EH (cell line): ENCODE measurements at places on chromosomes 11 and 22.

GRCh38 chr11:127859941-127860354 is 727.4 kb downstream of the ETS1 start:
- DNase-seq: peak; percentile 21

- DNase-seq: peak; percentile 23
These were observed 14.1 kb downstream of the ANKK1 start for GRCh38 chr11:113401718-113402117.

GRCh38 chr11:106424111-106424510 is 346.6 kb downstream of the AASDHPPT start:
- peak; percentile 79 for DNase-seq

- no peak for DNase-seq
These were observed 5.8 kb downstream of the CCDC81 start for GRCh38 chr11:86380295-86381059.

DNA sequence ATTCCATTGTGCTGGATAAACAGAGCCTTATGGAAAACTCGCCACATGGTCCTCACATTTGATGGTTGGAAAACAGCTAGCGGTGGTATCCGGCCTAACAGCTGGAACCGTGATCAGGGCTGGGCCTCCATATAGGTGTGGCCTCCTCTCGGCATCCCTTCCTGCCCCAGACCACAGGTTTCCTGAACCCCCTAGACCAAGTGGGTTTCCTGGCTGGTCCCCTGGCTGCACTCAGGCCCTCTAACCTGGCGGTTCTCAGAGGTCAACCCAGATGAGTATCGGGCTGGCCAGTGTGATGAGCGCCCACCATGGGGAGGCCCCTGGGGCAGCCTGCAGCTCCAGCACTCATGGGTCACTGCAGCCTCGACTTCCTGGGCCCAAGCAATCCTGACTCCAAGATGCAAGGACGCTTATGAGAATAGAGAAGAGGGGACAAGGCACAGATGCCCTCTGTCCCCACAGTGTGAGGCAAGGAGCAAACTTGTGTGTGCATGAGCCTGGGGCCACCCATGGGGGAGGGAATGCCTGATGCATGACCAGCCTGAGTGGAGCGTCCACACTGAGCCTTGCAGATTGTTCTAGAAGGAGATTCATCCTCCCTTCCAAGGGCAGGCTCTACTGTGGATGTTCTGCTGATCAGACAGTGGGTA is 53.4 kb upstream of the WNT7B start:
- DNase-seq: no peak

- DNase-seq: no peak
These were observed 14.6 kb upstream of the NDUFC2 start for GRCh38 chr11:78094250-78094649.

DNA sequence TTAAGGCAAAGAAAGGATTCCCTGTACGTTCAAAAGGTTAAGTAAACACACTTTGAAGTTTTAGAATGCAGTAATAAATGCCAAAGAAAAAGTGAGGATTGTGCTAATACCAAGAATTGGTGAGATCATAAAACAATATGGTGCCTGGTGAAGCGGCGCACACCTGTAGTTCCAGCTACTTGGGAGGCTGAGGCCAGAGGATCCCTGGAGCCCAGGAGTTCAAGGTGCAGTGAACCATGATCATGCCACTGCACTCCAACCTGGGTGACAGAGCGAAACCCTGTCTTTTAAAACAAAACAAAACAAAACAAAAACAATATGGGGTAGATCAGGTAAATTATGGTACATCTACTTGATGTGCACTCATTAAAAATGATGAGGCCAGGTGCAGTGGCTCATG is 73.4 kb upstream of the APOA1 start:
- no peak for DNase-seq

DNA sequence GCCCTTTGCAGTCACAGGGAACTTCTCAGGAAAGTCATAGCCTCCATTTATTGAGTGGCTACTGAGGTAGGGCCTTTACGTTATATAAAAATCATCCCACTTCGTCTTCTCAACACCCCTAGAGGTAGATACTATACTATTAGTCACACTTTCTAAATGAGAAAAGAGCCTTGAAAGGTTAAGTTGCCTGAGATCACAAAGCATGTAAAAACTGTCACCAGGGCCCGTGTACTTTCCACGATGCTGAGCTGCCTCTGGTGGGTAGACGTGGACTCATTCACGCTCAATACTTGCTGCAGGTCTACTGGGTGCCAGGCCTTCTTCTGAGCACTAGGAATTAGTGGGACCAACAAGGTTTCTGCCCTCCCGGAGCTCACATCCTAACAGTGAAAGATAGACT is 16.3 kb downstream of the CHRDL2 start:
- DNase-seq: no peak

GRCh38 chr11:1410366-1411291 is 20.9 kb downstream of the BRSK2 start:
- no peak for DNase-seq

DNA sequence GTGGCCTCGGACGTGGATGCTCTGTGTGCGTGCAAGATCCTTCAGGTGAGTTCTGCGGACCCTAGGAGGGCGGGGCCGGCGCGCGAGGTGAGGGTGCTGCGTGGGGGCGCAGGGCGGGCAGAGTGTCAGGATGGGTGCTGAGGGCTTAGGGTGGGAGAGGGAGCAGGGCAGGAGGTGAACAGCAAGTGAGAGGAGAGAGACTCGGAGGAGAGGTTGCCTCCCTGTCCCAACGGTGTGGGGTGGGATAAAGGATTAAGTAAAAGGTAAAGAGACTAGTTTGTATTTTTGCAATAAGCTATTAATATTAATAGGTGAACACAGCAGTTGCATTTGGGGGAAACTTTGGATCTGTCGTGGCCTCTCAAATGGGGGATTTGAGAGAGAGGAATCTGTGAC is 451 bp downstream of the CDC45 start:
- no peak for DNase-seq

DNA sequence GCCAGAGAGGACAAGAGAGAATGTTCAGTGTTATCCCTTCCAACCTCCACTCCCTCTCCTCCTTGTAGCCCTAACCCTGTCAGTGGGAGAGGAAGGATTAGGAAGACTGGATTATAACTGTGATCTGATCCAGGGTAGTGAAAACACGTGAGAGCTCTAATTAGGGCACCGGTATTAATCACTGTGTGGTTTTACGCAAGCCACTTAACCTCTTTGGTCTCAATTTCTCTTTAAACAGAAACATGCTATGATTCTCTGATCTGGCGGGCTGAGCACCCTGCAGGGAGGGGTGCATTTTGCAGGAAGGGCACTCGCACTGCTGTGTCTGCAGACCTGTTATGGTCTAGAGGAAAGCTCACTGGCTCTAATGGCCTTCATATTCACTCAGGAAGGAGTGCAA is 11.5 kb downstream of the RPL27A start:
- no peak for DNase-seq

DNA sequence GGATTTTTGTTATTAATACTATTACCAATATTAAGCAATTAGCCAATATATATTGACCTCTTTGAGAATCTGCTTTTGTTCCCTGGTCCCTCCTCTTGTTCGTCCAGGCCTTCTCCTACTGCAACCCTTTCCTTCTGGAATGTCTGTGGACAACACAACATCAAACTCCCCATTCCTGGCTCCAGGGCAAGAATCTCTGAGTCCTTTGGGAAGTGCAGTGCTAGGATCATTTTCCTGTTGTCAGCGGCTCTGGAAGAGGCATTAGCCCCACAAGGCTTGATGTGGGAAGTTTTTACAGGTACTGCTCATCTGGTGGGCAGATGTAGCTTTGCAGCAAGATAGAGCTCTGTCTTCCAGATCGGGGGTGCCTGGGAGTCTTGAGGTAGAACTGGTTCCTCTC is 74.3 kb downstream of the RPUSD4 start:
- DNase-seq: peak; percentile 50

- no peak for DNase-seq
These were observed 68.3 kb upstream of the MYOD1 start for GRCh38 chr11:17651061-17651460.

GRCh38 chr11:101195294-101195693 is 65.7 kb upstream of the PGR start:
- no peak for DNase-seq
